Thoracic aorta endothelial cell (primary cell): ENCODE measurements at places on chromosomes 3 and 15. TPM values are rescaled to one million over a fixed set of nuclear protein-coding genes. Genes with fewer than 3 reads are reported as not detected.

ADCY5 gene
- not detected in 2 replicates for total RNA-seq

HACD2 gene
- total RNA-seq: 34.4 and 47.3 TPM in 2 replicates

FRMD5 gene
- 9.2 and 25.8 TPM in 2 replicates for total RNA-seq

CPA3 gene
- 13.7 and 16.1 TPM in 2 replicates for total RNA-seq

TIMP4 gene
- total RNA-seq: 0.14 TPM in 1 of 2 replicates, not detected in the other

FBXO40 gene
- total RNA-seq: not detected in 2 replicates

INSYN1 gene
- total RNA-seq: 0.13 and 0.14 TPM in 2 replicates

MORF4L1 gene
- total RNA-seq: 298 and 414 TPM in 2 replicates

UPK1B gene
- total RNA-seq: not detected in 2 replicates

GUCA1C gene
- total RNA-seq: not detected in 2 replicates

HRH1 gene
- total RNA-seq: 12.1 and 14.5 TPM in 2 replicates

HAPLN3 gene
- 9.3 and 12.6 TPM in 2 replicates for total RNA-seq
